Activated CD4-positive, alpha-beta T cell treated with anti-CD3 and anti-CD28 coated beads, Interleukin-2, amount 50 U/mL, for 16 hours (primary cell): ENCODE measurements at places on chromosomes 7 and 10.
A peak's percentile ranks its signal among the peaks of the same experiment; 100 is the strongest.

DNA sequence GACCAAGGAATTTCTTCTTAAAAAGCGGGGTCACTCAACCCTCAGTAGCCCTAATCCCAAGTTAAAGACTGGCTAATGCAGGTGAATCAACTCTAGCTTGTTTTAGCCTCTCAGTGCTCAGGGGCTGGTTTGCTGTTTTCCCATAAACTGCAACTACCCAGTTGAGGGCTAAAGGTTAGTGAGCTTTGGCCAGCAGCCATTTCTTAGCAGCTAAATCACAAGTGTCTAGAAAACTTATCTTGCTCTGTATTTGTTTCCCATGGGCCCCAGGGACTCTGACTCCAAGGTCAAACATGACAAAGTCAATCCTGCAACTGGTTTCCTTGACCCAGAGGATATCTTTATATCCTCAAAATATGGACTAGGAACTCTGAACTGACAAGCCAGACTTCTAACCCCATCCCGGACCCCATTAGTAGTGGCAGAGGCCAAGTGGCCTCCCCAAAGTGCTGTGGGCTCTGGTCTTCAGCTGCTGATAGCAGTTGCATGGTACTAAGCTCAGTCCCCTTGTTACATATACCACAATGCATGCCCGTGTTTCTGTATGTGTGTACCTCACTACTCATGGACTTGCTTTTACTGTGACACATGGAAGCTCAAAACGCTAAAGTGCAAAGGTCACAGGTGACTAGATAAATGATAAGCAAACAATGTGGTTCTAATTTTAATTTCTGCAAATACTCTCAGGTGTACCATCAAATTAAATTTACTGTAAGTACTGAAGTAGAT lies 793.0 kb upstream of the IGFBP3 start:
- no peak for DNase-seq

DNA sequence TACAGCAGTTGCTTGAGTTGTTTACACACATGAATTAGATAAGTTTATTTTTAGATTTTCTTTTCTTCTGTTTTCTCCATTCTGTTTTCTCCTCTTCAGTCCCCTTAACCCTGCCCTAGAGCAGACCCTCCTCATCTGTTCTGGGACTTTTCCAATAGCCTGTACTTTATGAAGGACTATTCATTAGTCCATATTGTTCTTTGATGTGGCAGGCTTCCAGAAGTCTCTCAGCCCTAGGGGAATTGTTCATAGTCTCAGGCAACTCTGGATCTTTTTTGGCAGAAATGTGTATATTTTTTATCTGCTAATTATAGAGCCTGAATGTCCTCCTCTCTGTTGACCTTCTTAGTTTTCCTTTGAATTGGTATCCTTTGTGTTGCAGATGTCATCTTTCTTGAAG lies 25.4 kb downstream of the KAT6B start:
- no peak for DNase-seq

- no peak for DNase-seq
These were observed 131.6 kb upstream of the KLF14 start for GRCh38 chr7:130865408-130866236.

- peak; percentile 48 for DNase-seq
These were observed 63.6 kb downstream of the ARID5B start for GRCh38 chr10:61964949-61965702.

DNA sequence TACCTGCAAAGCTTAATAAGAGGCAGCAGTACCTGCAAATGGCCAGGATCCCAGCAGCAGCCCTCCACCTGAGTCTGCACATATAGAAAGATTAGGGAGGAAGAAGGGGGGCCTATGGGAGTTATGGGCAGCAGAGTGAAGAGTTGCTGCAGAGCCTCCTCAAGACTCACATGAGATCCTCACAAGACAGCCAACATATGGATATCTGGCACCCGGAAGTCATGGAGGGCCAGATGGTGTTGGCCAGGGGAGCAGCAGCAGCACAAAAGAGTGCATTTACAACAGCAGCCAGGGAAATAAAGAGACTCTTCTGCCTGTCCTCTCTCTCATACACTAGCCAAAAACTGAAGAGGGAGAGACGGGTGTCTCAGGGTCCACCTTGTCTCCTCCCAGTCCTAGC lies 4.0 kb upstream of the TAS2R40 start:
- DNase-seq = no peak

GRCh38 chr7:82625377-82625776 lies 181.8 kb upstream of the CACNA2D1 start:
- DNase-seq = no peak
